ENCODE measurements at places on chromosomes 1 and 21.
A peak's percentile ranks its signal among the peaks of the same experiment; 100 is the strongest.

- DNase-seq, result no peak
Observed at GRCh38 chr21:25390701-25391100, 216.6 kb downstream of the MRPL39 start.

DNA sequence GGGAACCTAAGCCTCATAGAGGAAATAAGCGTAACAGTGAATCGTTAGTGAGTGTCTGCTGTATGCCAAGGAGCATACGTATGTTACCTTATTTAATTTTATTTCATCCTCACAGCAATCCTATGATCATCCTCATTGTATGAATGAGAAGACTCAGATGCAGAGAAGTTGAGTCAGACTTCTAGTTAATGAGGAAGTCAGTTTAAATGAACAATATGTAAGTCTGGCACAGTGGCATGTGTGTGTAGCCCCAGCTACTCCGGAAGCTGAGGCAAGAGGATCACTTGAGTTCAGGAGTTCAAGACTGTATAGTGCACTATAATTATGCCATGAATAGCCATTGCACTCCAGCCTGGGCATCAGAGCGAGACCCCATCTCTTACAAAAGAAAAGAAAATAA lies 148.0 kb downstream of the ZZZ3 start:
- no peak for DNase-seq

DNA sequence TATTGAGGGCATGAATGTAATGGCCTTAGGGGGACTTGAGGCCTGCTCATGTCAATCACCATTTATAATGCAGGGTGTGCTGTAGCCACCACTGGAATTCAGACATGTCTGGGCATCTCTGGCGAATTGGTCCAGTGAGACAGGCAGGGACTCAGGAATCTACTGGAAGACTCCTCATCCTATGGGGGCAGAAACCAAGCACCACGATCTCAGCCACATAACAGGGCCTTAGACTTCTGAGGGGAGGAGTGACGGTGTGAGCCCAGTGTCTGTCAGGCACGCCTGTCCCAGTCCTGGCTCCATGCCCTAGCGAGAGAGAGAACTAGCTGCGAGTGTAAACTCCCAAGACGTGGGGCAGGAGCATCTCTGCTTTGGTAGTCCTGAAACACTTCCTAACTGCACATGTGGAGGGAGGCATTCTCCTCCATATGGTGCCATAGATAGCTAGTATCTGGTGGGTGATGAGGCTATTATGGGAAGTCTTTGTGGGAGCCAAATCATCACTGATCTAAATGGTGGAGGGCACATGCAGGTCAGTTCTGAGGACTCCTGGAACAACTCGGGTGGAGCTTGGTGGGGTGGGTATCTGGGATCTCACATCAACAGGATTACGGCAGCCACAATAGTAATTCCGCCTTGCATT lies 29.8 kb upstream of the KIAA0040 start:
- no peak for DNase-seq

DNA sequence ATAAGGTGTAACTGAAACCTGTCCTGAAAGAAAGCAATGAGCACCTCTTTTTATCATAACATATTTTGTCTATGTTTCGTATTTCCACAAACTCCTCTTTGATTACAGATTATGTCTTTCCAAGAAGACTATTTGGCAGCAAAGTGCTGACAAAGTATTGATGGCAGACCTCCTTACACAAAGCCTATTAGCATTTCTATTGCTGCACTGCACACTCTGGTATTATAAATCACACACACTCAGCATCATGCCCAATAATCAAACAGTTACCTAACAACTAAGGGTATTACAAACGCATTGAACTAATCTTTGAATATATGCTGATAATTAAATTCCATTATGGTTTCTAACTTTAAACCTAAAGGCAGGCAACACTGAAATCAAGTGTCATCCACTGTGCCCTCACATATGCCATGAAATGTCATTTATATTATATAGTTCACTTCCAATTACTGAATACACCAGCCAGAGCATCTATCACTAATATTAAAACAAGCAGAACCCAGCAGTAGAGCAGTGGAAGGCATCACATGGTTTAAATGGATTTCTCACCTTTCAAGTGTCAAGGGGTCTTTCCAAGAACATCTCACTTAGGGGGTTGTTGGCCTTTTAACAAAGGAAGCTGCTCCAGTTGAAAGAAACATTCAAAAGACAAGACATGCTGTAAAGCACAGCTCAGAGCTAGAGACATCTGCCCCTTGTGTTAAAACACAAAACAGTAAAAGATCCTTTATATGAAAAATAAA lies 239.1 kb downstream of the RERE start:
- DNase-seq, result no peak

- no peak for DNase-seq
Observed at GRCh38 chr1:32536764-32537163, 2.5 kb upstream of the ZBTB8A start.

- no peak for DNase-seq
Observed at GRCh38 chr1:87805666-87806378, 477.1 kb downstream of the LMO4 start.

GRCh38 chr1:3651930-3652547 lies at the start of gene TP73:
Gene TP73 (plus strand): TSS chr1:3652516. CDS start chr1:3682366, 29,850 bp downstream.
- DNase-seq, result peak; percentile 38

GRCh38 chr1:38608202-38608864 lies 251.2 kb downstream of the RRAGC start:
- no peak for DNase-seq

- DNase-seq, result peak; percentile 4
Observed at GRCh38 chr1:67647036-67647798, 37.8 kb upstream of the GADD45A start.

DNA sequence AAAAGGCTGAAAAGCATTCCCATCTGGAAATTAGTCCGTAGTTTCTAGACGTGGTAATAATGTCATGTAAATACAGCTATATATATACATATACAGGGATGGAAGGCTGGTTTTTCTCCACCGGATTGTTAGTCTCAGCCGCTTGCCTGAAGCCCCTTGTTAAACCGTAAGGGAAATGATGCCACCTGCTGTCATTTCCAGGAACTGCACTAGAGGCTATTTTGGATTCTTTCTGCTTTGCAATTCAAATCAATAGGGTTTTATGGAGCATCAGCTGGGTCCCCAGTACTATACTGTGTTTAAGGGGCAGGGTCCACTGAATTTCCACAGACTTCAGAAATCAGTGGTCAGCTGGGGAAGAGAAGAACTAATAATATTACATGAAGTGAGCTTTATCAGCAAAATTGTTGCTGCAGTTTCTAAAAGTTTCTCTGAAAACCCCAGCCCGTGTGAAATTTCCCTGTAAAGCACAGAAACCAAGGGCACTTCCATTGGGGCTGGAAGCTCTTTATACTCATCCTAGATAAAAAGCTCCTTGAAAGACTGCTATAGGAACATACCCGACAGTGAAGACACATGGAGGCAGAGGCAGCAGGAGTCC lies 33.8 kb upstream of the MPZL1 start:
- DNase-seq, result peak; percentile 58

DNA sequence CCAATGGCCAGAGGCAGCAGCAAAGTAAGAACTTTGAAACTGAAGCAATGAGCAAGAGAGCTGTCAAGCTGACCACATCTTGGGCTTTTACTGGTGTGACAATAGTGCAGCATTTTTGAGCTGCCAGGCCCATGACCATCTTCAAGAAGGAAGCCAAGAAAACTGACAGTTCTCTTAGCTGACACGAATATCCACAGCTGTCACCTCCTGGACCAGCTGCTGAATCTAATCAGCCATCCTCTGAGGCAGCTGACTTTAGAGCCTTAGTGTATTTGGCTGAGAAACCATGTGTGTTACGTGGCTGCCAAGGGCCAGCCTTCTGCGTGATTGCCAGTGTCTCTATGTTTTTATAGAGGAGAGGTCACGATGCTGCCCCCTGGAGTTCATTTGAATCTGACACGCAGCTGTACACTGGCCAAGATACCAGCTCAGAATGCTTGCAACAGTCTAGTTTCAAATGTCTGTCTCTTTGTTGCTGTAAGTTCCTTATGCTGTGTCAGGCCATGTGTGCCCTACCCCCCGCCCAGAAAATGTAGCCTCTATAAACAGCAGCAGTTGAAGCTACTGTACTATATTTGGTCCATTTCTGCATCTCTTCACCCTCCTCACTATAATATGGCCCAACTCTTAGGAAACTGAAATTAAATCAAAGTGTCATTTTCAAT lies 39.7 kb downstream of the PALMD start:
- no peak for DNase-seq

GRCh38 chr1:231215681-231216385 lies 25.2 kb upstream of the GNPAT start:
- no peak for DNase-seq

DNA sequence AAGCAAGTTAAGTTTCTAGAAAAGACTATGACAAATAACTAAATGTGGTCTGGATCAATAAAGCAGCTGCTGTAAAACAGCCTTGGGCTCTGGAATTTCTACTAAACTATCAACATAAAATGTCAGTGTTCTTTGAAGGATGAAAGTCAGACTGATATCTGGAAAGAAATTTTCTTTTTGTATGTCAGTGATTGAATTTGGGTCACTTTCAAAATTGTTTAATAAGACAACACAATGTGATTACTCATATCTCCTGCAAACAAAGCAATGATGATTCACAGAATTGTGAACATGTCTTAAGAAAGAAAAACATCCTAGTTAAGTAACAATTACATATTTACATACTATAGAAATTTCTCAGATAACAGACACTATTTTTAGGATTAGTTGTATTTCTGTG lies 826.4 kb downstream of the PLA2G4A start:
- no peak for DNase-seq

- no peak for DNase-seq
Observed at GRCh38 chr1:207218512-207219362, 102.7 kb upstream of the CD55 start.

GRCh38 chr1:27144049-27144748 lies 10.7 kb downstream of the SLC9A1 start:
- DNase-seq, result no peak

- no peak for DNase-seq
Observed at GRCh38 chr1:153538315-153538821, 2.4 kb downstream of the S100A5 start.

Data from DMS79 (cell line).